Skin of body (tissue), 3 donors: ENCODE measurements at places on chromosomes 13 and 19. TPM values are rescaled to one million over a fixed set of nuclear protein-coding genes. Genes with fewer than 3 reads are reported as not detected.

DNA sequence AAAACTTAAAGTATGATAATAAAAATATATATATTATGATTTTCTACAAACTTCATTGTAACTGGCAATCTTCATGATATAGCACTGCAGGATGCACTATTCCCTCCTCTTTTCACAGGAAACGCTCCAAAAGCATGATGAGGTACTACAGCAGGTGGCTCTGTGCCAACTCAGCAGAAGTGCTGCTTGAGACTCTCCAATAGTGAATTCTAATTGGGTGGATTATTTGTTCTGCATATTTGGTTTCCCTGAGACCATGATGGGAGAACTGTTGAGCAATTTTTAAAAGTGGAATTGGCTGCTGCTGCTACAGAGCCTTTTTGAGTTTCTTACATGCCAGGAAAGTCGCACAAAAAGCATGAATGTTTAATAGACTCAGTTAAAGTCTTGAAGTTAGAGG, 1782.4 kb upstream of the PCDH20 start:
- no peak for DNase-seq

GRCh38 chr19:9878511-9879196, 43.5 kb downstream of the PIN1 start:
- no peak for DNase-seq

GRCh38 chr19:38020311-38020710, 113.3 kb downstream of the SIPA1L3 start:
- no peak for DNase-seq

GRCh38 chr19:56084835-56085536, 36.1 kb downstream of the ZNF787 start:
- no peak for DNase-seq

DNA sequence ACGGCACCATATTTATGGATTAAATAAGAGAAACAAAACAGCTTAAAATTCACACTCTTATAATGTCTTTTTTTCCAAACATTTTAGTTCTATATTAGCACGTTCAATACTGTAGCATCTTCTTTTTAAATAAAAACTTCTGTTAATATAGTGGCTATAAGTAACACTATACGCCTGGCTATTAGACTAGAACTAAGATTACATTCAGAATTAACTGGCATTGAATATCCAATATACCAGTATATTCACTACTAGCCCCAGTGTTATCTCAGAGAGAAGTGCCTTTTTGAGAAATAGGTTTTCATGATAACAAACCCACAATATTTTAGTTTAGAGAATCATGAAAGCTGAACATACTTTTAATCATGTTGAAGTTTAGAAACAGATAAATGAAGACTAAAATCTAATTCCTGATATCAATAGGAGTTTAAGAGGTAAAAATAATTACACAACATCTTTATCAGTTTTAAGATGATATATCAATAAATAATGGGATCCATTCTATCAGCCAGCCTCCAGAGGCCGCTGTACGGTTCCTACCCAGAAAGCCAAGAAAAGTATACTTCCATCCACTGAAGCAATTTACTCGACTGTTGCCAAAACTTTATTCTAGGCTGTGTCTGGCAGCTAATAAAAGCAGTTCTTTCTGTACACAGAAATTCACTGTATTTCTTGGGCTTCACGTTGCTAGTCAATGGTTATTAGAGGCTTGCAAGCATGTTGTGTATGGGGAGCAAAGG, 1113.4 kb upstream of the MIR17HG start:
- DNase-seq = no peak

DNA sequence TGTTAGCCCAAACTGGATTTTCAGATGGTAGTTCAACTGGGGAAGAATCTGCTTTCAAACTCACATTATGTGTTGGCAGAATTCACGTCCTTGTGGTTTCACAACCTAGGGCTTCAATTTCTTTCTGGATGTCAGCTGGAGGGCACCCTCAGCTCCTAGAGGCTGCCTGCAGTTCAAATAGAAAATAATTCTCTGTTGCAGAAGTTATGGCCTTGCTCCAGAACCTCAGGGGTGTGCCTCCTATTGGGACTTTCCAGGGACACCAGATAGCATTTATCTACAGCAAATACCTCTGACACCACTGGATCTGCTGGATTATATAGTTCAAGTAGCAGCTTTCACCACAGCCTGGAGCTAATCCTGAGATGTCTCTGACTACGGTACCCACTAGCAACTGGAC, 11.8 kb upstream of the RB1 start:
- no peak for DNase-seq

- no peak for DNase-seq
These were observed 89.4 kb upstream of the TSHZ3 start for GRCh38 chr19:31438401-31439269.

THSD8 gene
- total RNA-seq = 0.39 TPM

IZUMO2 gene
- not detected for total RNA-seq

ZNF471 gene
- total RNA-seq = 8.9 TPM
